ENCODE measurements at places on chromosomes 5 and 9.

- DNase-seq, result no peak
These were observed 69.5 kb upstream of the GARNL3 start for GRCh38 chr9:127194881-127195713.

- no peak for DNase-seq
These were observed 331.5 kb downstream of the ENC1 start for GRCh38 chr5:74309050-74309449.

DNA sequence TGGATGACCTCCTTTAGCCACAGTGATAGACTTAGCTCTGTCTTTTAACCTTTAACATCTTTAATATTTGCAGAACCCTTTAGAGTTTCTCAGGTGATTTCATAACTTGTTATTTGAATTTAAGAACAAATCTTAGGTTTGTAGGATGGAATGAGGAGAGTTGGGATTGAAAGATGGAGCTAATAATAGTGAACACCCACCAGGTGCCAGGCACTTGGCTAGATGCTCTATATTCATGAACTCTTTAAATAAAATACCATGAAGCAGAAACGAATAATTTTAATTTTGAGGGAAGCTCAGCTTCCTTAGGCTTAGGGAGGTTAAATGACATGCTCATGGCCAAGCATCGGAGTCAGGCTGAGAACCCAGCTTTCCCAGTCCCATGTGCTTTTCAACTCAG is 19.4 kb upstream of the CARNMT1 start:
- no peak for DNase-seq

GRCh38 chr9:87729246-87729645 is 3.3 kb downstream of the CTSL start:
- no peak for DNase-seq

GRCh38 chr5:125006011-125006685 is 259.7 kb upstream of the ZNF608 start:
- DNase-seq, result no peak

DNA sequence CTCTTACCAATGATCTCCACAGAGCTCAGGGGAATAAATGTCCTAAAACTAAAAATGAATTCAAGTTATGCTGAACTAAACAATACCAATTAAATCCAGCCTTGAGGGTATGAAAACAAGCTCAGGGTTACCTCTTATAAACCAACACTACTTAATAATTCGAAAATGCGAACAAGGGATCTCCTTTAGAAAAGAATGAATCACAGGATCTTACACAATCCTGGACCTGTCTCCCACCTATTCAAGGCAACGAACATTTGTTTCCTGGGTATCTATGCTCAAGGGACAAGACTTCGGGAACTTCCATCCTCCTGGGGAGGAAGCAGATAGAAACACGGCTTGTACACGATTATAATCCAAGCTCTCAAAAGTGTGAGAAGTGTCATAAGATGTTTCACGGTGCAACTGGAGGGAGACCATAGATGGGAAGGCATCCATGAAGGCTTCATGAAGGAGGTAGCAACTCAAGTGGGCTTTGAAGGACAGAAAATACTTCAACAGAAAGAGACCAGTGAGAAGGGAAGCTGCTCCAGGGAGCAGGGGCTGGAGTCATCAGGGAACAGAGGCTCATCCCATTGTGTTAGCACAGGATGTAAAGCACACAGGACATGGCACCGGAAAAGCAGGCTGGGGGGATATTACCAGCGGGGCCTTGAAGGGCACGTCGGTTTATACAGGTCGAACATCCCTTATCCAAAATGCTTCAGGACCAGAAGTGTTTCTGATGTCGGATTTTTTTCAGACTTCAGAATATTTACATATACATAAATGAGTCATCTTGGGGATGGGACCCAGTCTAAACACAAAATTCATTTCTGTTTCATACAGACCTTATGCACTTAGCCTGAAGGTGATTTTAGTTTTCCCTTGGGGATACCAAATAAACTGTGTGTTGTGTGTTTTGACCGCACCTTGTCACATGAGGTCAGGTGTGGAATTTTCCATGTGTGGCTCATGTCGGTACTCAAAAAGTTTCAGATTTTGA is 87.4 kb downstream of the TLE1 start:
- no peak for DNase-seq

GRCh38 chr9:3931058-3931457 is 368.8 kb downstream of the GLIS3 start:
- no peak for DNase-seq

DNA sequence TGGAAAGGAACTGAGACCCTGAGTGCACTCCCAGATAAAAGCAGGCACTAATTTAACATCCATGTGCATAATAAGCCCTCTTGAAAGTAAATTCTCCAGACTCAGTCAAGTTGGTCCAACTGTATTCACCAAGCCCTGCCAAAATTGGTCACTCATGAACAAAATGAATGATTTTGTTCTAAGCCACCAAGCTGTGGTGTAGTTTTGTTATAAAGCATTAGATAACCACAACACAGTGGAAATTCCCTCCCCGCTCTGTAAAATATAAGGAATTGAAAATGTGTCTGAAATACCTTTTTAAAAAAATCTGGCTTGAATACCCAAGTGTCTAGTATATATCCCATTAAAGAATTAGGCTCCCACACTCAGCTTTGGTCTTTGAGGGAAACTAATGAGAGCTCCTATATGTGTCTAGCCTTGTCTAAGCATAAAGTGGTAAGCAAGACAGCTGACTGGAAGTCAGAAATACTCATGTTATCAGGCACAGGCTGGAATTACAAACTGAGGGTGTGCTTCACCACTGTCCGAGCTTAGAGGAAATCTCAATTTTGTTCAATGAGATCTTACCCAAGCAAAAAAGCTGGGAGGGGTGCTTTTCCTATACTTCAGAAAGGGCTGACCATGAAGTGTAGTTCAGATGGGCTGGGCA is 33.2 kb downstream of the IDNK start:
- no peak for DNase-seq

DNA sequence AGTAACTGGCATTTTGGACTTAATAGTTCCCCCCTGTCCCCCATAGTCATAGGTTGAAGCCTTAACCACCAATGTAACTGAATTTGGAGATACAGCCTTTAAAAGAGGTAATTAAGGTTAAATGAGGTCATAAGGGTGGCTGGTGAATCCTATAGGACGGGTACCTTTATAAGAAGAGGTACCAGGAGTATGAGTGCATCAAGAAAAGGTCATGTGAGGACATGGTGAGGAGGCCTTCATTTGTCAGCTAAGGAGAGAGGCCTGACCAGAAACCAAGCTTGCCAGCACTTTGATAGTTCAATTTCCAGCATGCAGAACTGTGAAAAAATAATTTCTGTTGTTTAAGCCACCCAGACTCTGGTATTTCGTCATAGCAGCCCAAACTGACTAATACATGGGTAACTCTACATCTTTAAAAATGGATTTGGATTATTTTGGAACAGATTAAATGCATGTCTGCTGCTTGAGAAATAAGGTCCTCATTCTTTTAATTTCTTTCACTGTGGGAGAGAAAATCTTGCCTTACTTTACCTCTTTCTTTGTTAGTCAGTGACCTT is 9.7 kb downstream of the RASA1 start:
- DNase-seq, result peak; percentile 29

- DNase-seq, result peak; percentile 81
These were observed 75.4 kb downstream of the GRIA1 start for GRCh38 chr5:153565822-153566221.

DNA sequence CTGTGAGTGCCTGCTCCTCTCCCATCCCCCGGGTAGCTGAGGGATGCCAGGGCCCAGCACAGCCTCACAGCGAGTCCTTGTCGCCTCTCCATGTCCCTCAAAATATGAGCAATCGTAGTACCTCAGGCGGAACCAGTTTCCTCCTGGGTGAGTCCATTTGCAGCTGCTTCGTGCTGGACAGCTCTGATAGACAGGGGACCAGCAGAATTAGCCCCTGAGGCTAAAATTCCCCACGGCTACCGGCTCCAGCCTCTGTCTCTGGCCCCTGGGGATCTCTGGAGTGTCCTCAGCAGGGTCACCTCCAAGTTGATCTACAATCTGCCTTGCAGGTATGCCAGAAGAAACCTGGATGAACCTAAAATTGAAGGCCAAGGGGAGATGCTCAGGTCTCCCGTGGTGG is 115.8 kb upstream of the FBXL7 start:
- DNase-seq, result no peak

GRCh38 chr5:17443333-17444130 is 54.5 kb upstream of the TAF11L2 start:
- no peak for DNase-seq

GRCh38 chr5:4204276-4205141 is 608.9 kb downstream of the IRX1 start:
- no peak for DNase-seq

GRCh38 chr9:133978899-133979272 is 13.2 kb downstream of the VAV2 start:
- no peak for DNase-seq

DNA sequence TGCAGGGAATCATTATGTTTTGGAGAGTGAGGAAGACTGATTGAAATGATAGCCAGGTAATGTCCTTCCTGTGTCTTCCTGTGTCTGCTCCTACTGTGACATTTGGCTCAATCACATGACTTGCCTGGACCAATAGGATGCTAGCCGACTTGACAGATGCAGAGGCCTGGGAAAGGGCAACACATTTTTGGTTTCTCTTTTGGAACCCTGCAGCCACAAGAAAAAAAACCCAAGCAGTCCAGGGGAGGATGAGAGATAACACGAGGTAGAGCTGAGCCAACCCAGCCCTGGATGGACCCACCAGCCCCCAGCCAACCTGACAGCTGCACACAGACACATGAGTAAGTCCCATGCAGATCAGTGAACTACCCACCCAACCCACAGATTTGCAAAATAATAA is 256.1 kb upstream of the SMARCA2 start:
- DNase-seq, result no peak

- no peak for DNase-seq
These were observed 247.9 kb downstream of the TENT4A start for GRCh38 chr5:6961123-6961522.

DNA sequence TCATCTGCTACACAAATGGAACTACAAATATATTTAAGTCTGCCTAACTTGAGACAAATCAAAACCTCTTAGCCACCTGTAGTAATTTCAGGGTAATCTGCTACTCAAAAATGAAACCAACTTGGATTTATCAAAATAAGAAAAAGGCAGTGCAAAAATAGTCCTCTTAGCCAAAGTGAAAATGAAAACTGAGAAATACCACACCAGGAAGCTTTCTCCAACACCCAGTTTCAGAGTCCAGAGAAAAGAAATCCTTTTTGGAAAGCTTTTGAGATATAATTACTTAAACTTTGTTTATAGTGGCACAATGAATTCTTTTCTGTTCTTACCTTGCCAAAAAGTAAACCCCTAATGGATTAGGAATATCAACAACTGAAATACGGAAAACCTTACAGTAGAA is 990.4 kb downstream of the EFNA5 start:
- no peak for DNase-seq

All from fibroblast of upper back skin (primary cell).